Tibial artery (tissue), 4 donors: ENCODE measurements at places on chromosomes 2 and 18.

DNA sequence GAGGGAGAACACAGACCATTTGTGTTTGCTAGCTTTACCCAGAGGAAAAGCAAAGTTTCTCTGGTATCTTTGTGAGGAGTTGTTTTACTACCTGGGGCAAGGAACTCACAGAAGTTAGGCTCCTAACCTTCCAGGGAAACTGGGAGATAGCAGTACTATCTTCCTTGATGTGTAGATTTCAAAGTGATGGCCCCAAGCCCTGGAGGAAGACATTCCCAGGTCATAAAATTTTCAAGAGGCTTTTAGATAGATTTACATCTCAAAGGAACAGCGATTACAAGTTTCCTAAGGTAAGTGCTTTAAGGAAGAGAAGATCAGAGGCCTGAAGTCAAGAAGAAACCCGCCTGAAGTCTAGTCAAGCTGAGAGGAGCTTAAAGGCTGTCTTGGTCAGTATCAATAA is 1187.8 kb upstream of the TMEFF2 start:
- DNase-seq = no peak

DNA sequence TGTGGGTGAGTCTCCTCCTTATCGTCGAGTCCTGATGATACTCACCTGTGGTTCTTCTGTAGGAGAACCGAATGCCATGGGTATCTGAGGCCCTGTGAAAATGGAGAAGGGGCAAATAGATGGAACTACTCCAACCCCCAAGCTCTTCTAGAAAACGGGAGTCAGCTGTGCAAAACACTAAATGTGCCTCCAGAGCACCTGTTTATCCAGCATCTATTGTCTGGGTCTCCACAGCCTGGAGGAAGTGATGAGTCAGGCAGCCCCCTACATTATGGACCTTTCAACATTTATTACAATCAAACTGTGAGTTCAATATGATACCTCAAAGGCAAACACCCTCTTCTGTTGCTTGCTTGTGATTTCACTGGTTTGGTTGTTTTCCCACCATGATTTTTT is 9.8 kb upstream of the LRRFIP1 start:
- no peak for DNase-seq

GRCh38 chr18:12838178-12838634 is 45.8 kb downstream of the PTPN2 start:
- DNase-seq = no peak

DNA sequence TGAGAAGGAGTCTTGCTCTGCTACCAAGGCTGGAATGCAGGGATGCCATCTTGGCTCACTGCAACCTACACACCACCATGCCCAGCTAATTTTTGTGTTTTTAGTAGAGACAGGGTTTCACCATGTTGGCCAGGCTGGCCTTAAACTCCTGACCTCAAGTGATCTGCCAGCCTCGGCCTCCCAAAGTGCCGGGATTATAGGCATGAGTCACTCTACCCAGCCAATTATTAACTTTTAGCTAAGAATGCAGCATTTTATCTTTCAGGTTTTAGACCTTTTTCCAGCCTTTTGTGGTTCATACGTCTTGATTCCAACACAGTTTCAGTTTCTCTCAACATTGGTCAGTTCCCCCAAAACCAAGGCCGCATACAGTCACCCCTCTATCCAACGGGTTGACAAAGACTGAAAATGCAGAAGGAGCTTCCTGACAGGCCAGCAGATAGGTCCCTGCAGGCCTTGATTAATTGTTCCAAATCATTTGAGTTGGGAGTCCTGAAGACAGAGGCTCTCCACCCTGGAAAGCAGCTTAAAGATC is 262.2 kb upstream of the KLHL29 start:
- DNase-seq = no peak

GRCh38 chr2:110680709-110681108 is 2.8 kb upstream of the BUB1 start:
- no peak for DNase-seq

GRCh38 chr2:125870264-125870663 is 785.7 kb upstream of the GYPC start:
- DNase-seq = no peak

GRCh38 chr2:223155956-223156355 is 104.0 kb downstream of the KCNE4 start:
- DNase-seq = no peak

DNA sequence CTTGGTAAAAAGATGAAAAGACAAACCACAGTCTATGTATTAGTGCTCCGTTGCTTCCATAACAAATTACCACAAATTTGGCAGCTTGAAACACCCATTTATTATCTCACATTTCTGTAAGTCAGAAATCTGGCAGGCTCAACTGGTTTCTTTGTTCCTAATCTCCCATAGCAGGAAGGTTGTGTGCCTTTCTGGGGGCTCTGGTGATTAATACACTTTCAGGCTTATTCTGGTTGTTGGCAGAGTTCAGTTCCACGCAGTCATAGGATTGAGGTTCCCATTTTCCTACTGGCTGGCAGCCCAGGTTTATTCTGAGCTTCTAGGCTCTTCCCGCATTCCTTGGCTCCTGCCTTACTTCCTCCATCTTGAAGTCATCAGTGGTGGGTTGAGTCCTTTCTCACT is 189.3 kb downstream of the ANAPC1 start:
- peak; percentile 76 for DNase-seq

GRCh38 chr2:237998530-237998929 is 31.7 kb downstream of the UBE2F start:
- no peak for DNase-seq

DNA sequence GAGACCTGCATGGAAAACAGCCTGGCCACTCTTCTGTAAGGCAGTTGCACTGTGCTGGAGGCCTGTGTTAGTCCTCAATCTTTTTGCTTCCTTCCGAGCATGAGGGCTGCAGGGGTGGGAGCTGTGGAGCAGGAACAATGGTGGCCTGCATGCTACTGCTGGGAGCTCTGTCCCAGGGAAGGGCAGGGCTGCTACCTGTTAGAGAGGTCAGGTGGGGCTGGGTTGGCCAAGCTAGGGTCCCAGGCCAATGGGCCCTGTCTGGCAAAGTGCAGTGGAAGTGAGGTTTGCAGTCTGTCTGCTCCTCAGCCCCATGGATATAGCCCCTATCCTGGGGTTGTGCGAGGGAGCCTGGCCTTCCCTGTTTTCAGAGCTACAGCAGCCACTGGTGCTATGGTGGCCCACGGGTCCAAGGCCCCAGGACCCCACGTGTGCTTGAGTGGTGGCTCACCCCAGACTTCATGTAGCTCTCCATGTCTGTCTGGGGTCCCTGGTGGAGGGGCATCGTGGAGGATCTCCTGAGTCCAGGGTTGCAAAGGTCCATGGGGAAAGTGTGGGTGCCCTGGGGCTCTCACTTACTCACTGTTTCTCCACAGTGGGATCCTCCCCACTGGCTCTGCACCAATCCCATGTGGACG is 1212.6 kb upstream of the NXPH2 start:
- DNase-seq = peak; percentile 52

DNA sequence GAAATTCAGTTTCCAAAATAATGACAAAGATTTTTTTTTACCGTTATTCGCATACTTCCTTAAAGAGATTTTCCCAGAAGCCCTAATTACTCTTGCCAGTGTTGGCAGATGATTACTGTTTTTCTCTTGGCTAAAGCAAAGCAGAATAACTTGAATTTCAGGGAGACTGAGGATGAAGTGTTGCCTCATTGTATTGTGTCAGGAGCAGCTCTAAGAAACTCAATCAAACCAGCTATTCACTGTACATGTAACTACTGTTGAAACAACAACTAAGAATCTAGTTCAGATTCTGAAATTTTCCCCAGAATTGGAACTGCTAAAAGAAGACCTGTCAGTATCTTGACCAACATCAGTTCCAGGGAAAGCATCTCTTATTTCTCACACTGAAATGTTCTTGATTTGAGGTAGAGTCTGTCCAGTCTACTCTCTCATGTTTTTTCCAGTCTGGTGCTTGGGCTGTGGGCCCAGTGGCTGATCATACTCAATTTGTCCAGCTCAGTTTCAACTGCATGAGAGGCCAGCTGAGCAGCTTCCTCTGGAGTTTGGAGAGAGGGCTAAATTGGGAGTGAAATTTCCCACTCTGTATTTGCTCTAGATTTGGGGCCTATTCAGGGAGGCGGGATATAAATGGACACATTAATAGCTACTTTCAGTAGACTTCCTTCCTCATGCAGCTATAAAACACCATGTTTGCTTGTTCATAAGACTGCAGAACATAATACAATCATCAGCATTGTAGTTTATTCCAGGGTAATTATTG is 78.5 kb downstream of the PPP1R1C start:
- peak; percentile 37 for DNase-seq

GRCh38 chr2:215948051-215948450 is 65.3 kb downstream of the MREG start:
- DNase-seq = no peak

DNA sequence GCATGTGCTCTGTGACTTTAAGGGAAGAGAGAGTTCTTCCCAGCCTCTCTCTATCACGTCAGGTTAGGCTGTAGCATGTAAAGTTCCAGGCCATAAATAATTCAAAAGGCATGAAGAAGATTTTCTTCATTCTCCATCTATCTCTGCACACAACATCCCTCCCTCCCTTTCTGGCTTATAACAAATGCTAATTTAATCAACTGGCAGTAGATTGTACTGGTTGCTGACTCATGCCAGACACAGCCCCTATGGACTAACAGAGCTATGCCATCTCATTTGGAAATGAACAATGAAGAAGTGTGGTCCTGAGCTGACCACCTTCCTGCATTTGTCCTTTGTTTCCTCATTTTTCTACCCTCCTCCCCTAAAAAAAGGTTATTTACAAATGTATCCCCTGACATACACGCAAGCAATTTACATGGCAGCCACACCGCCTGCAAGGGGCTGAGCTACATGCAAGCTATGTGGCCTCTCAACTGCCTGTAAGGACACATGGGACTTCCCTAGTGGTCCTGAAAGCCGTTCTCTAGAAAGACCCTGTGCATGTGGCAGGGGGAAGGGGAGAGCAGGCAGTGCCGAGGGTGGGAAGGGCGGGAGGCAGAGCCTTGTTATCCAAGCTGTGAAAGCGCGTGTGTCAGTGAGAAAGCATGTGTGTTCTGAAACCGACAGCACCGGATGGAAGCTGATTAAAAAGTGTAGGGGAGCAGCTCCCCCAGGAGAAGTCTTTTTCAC is 90.9 kb upstream of the KLF7 start:
- no peak for DNase-seq
